Testis (tissue), 5 donors: ENCODE measurements at places on chromosomes 3 and 15.

- DNase-seq, result no peak
Measured at GRCh38 chr15:25635191-25635590, 196.4 kb upstream of the UBE3A start.

GRCh38 chr3:71647751-71648150 lies 64.2 kb upstream of the FOXP1 start:
- DNase-seq, result no peak

DNA sequence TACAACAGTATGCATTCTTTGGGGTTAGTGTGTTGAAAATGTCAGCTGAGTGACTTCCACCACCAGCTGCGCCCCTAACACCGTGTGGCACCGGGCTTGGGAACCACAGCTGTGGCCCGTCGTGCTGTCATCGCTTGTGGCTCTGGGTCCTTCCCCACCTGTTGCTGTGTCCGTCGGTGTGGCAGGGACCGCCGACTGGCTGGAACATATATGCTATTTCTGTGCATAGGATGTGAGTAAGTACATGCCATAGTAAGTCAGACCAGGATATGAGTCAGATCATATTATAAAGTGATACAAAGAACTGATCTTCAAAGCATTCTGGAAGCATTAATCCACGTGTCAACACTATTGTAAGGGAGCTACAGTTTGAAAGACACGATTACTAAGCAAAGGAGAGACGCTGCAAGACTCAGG lies 31.9 kb downstream of the EHD4 start:
- no peak for DNase-seq

GRCh38 chr3:33322412-33322811 lies 45.2 kb downstream of the FBXL2 start:
- no peak for DNase-seq

DNA sequence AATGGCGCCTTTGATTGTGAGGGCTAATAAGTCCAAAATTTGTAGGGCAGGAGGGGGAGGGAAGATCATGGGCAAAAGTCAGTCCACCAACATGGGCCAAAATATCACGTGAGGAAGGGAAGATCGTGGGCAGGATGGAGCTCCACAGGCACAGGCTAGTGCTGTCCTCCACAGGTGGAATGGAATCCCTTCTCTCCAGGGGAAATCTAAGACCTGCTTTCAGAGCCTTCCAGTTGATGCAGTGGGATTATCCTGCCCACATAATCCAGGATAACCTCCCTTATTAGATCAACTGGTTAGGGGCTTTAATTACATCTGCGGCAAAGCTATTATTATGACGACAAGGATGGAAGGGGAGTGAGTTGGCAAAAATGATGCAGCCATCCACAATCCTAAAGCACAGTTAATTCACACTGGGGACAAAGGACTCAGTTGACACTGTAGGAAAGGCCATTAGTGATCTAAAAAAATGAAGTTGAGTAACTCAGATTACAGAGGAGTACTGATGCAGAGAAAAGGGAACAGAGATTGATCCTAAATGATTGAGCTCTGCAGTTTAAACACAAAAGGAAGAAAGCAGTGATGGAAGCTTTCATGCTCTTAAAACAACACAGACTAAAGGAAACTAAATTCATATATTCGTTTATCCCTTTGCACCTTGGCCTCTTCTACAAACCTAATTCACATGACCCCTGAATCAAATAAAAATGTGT lies 159.8 kb downstream of the AKAP13 start:
- DNase-seq, result no peak

GRCh38 chr3:78481050-78481449 lies 1286.7 kb downstream of the ROBO1 start:
- DNase-seq, result no peak

- DNase-seq, result no peak
Measured at GRCh38 chr15:50452927-50453326, 28.7 kb downstream of the USP8 start.

DNA sequence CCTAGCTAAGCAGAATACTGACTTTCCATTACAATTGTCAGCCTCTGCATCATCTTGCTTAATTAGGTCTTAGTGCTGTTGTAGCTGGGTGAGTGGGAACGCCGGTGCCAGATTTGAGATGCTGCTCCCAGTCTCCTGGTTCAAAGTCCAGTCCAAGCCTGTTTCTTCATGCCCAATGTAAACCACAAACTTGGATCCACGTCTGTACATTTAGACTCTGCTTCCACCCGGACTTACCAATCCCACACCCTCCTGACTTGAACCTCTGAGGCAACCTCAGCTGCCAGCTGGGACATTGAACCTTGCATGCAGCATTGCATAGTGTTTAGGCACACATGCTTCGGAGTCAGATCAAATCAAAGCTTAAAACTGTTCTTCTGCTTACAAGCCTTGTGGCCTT lies 43.0 kb downstream of the BCL2L10 start:
- no peak for DNase-seq

DNA sequence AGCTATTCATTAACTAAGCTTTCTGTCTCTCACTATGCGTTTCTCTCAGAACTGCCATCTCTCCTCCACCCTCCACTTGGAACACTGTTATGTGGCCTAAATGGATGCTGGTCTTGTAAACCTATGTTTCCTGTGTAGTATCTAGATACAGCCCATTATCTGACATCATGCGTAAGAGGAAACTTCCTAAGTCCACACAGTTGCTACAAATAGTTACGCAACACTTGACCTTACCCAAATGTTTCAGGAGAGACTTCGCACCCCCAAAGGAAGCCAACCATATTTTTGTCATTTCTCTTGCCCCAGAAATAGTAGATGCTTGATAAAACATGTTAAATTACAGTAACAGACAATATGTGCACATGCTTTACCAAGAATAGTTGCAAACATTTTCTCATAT lies 87.2 kb upstream of the TPRG1 start:
- DNase-seq, result no peak

- DNase-seq, result no peak
Measured at GRCh38 chr3:44265815-44266214, 24.1 kb downstream of the TOPAZ1 start.

GRCh38 chr15:41934843-41935242 lies 37.5 kb downstream of the EHD4 start:
- no peak for DNase-seq

- DNase-seq, result no peak
Measured at GRCh38 chr3:135240426-135240825, 445.4 kb downstream of the EPHB1 start.

DNA sequence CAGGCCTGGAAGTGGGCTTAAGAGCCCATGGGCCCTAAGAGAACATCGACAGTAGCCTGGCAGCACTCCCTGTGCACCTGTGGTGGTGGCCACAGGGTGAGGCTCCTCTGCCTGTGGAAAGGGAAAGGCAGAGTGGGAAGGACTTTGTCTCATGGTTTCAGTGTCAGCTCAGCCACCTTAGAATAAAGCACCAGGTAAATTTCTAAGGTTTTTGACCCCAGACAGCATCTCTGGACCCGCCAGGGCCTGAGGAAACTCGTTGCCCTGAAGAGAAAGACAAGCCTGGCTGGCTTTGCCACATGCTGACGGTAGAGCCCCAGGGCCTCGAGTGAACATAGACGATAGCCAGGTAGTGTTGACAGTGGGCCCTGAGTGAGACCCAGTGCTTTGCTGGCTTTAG lies 22.1 kb downstream of the GOLGA6A start:
- DNase-seq, result no peak

DNA sequence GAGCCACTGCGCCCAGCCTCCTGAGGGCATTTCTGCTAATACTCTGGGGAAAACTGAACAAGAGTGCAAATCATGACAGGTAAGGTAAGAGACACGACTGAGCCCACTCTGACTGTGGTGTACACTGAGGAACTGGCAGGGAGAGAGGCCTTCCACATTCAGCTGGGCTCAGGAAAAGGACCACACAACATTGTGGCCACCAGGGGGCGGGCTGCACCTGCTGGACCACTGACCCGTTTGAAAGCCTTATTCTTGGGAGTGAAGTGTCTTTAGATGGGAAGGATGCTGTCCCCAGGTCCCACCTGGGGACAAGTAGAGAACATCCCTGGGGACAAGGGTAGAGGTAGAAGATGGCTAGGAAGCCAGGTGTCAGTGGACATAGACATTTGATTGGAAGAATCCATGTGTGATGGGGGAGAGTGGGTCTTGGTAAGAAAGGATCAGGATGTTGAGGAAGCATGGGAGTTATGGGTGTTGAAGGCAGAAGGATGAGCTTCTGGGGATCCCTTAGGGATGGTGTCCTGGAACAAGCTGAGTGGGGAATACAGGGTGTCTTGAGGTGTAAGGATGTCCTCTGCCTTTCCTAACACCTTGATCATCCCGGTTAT lies 6.2 kb upstream of the CTDSPL start:
- DNase-seq, result peak; percentile 94

DNA sequence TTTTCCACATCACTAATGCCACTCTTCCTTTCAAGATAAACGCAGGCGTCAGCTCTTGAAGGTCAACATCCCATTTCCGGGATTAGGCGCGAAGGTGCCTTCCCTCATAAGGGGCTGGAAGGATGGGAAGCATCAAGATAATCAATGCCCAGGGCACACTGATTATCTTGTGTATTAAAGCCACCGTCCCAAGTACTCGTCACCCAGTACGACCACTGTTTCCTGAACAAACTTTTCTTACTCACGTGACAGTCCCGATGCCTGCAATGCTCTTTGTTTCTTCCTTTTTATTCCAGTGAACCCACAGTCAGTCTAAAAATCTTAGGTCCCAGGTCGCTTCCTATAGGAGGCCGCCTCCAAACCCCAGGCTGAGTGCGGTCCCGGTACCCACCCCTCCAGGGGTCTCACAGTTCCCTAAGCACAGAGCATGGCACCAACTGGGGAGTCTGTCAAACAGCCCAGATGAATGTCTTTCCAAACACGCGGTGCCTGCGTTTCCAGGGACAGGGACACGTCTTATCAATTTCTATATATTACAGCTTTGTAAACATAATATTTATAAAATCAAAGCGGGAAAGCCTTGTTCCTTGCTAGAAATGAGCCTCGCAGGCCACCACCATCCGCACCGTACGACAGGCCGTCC lies 589 bp downstream of the ANAPC13 start:
- DNase-seq, result no peak

- no peak for DNase-seq
Measured at GRCh38 chr15:39360452-39360851, 220.4 kb upstream of the THBS1 start.
